ENCODE measurements at places on chromosomes 7 and 10. TPM values are rescaled to one million over a fixed set of nuclear protein-coding genes. Genes with fewer than 3 reads are reported as not detected.

DNA sequence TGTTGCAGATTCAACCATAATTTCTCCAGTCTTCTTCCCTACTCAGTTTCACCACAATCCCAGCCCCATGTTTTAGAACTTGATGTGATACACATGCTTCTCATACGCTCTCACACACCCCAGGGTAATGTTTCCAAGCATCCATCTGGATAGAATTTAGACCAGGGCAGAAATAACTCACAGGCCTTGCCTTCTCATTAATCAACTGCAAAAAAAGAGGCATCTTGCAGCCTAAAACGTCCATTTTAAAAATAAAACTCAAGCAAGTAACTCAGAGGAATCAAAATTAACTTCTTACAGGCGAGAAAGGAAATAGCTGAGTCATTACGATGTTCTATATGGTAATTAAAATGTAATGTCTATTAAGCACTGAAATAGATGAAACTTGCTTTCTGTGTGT lies 127.2 kb upstream of the RSU1 start:
- no peak overlapping the region for H3K4me3 ChIP-seq
- no peaks in the 10 kb centered on the region for H3K27me3 ChIP-seq
- H3K4me1 ChIP-seq, result no peaks in the 10 kb centered on the region
- no peak for DNase-seq

- H3K4me1 ChIP-seq, result no peaks in the 10 kb centered on the region
- H3K27ac ChIP-seq, result no peak within 1 kb of the TSS
- DNase-seq, result no peak
- no peaks in the 10 kb centered on the region for H3K27me3 ChIP-seq
- no peaks in the 10 kb centered on the region for H3K36me3 ChIP-seq
- no peak within 1 kb of the TSS for H3K4me3 ChIP-seq
Measured at GRCh38 chr7:93148144-93148543, at the start of gene SAMD9L. Gene SAMD9L (minus strand): TSS chr7:93148385. CDS start chr7:93135971, 12,414 bp downstream.

DNA sequence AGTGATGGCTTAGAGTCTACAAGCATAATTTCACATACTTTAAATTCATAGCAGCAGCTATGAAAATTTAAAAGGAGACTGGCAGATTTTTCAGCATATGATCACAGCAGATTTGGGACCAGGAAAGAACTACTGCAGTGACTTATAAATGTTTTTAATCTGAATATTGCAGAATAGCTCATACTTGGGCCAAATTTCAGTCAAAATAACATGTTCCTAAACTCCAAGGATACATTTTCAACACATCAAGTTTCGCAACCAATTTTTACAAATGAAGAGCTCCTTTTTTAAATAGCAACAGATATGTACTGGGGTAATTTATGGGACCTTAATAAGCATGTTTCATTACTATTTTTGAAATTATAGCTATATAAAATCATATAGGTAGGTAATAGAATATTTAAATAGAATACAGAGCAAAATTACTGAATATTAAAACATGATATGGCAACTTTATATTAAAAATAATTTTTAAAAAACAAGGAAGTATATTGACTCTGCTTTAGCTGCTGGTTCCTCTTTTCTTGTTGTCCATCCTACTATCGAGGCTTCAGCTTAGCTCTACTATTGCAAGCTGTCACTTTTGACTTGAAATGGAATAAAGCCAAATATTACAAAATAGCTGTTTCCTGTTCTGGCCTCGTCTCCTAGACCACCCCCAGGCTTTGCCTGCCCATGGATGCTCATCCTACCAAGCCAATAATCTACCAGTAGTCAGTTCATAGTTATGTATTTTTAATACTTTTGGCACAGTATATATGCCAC lies 123.1 kb downstream of the NRBF2 start:
- DNase-seq, result no peak
- H3K27ac ChIP-seq, result no peak overlapping the region
- H3K4me1 ChIP-seq, result no peaks in the 10 kb centered on the region
- no peak overlapping the region for H3K4me3 ChIP-seq
- H3K27me3 ChIP-seq, result no peaks in the 10 kb centered on the region
- H3K36me3 ChIP-seq, result peaks cover 35% of the 10 kb centered on the region

GRCh38 chr7:149313981-149314380 lies 52.0 kb downstream of the ZNF783 start:
- H3K27ac ChIP-seq, result no peak overlapping the region
- no peak overlapping the region for H3K4me3 ChIP-seq
- DNase-seq, result no peak
- H3K27me3 ChIP-seq, result no peaks in the 10 kb centered on the region
- no peaks in the 10 kb centered on the region for H3K4me1 ChIP-seq

DNA sequence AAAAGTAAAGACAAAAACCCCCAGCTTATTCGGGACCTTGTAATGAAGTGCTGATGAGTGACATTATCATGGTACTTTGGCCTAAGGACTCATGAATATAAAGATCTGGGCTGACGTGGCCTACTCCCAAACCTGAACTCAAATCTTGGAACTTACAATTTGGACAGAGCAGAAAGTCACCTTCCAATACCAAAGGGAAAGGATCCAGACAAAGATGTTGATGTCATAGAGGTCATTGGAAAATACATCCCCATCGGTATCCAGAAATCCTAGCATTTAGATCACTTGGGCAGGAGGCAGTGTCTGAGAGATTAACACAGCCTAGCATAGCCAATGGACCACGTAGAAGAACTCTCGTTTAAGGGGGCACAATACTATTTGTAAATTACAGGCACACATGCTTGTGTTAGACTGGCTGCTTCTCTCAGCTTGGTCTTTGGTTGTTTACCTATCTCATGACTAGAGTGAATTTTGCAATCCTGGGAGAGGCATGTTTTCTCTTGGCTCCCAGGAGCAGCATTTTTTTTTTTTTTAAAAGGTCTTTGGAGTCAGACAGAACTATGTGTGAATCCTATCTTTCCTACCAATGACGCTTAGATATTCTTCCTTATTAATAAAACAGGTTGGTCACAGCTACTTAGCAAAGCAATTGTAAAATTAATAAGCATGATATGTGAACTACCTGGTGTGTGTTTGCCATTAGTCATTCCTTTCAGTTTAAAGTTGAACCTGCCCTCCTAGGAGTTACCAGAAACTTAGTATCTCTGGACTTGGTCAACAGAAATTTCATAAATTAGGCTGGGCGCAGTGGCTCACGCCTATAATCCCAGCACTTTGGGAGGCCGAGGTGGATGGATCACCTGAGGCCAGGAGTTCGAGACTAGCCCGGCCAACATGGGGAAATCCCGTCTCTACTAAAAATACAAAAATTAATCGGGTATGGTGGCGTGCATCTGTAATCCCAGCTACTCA lies 27.8 kb upstream of the MRPS33 start:
- H3K4me3 ChIP-seq, result no peak overlapping the region
- H3K27me3 ChIP-seq, result no peaks in the 10 kb centered on the region
- no peak for DNase-seq
- H3K4me1 ChIP-seq, result no peaks in the 10 kb centered on the region

DNA sequence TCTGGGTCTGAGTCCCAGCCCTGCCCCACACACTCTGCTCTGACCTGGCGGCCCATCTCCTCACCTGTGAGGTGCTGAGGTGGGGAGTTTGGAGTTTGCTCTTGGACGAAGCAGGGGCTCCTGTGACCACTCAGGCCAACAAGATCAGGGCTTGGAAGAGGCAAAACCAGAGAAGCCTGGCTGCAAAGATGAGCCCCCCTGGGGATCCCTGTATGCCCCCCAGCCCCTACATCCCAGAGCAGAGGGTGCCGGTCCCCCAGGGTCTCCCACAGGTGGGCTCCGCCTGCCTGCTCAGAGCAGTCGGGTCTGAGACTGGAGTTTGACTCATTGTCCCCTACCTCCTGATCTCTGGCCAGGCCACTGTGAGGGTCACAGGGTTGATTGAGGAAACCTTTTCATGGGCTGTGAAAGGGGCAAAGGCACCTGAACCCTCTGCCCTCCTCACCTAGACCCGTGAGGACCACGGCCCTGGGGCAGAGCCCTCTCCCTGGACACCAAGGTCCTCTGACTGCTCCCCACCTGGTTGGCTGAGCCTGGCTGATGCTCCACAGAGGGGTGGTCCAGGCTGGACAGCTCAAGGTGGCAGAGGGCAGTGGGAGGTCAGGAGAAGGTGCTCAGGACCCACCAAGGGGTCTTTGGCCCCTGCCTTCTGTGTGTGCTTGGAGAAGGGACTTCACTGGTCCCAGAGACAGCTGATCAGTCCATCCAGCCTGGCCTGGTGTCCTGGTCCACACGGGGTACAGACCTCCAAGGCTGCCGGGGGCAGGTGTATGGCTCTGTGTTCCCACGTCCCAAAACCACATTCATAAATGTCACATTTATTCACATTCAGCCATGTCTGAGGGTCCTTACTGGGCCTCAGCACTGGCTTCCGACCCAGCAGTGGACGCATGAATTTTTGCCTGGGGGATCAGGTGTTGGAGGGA lies 9.1 kb upstream of the SCART1 start:
- no peaks in the 10 kb centered on the region for H3K27me3 ChIP-seq
- peaks cover 42% of the 10 kb centered on the region for H3K36me3 ChIP-seq
- no peak overlapping the region for H3K27ac ChIP-seq
- H3K4me3 ChIP-seq, result peak overlapping the region; percentile 32
- no peaks in the 10 kb centered on the region for H3K4me1 ChIP-seq
- no peak for DNase-seq

- H3K36me3 ChIP-seq, result peaks cover 7% of the 10 kb centered on the region
- no peak overlapping the region for H3K4me3 ChIP-seq
- no peak overlapping the region for H3K27ac ChIP-seq
Measured at GRCh38 chr7:106065575-106066500, 46.3 kb downstream of the SYPL1 start.

DNA sequence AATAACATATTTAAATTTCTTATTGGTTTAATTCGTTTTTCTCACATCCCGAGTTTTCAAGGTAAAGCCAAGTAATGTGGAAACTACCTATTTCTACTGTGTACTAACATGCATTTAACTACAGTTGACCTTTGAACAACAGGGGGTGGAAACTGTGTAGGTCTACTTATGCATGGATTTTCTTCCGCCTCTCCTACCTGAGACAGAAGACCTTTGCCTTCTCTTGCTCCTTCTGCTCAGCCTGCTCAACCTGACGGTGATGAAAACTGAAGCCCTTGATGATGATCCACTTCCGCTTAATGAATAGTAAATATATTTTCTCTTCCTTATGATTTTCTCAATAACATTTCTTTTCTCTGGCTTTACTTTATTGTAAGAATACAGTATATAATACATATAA lies 18.5 kb downstream of the MEOX2 start:
- H3K36me3 ChIP-seq, result no peaks in the 10 kb centered on the region
- H3K27me3 ChIP-seq, result no peaks in the 10 kb centered on the region
- H3K27ac ChIP-seq, result no peak overlapping the region
- H3K4me3 ChIP-seq, result no peak overlapping the region

GRCh38 chr10:52100011-52100547 lies 214.0 kb upstream of the DKK1 start:
- no peak for DNase-seq
- H3K27me3 ChIP-seq, result no peaks in the 10 kb centered on the region
- H3K27ac ChIP-seq, result no peak overlapping the region
- H3K4me3 ChIP-seq, result no peak overlapping the region

GRCh38 chr10:78398382-78398781 lies 364.7 kb downstream of the RPS24 start:
- H3K27me3 ChIP-seq, result no peaks in the 10 kb centered on the region
- H3K27ac ChIP-seq, result no peak overlapping the region
- H3K36me3 ChIP-seq, result no peaks in the 10 kb centered on the region

GRCh38 chr10:102229810-102230263 lies 3.7 kb downstream of the ELOVL3 start:
- peak; percentile 88 for DNase-seq
- no peaks in the 10 kb centered on the region for H3K36me3 ChIP-seq
- peak overlapping the region; percentile 57 for H3K4me3 ChIP-seq
- H3K27ac ChIP-seq, result no peak overlapping the region

- no peaks in the 10 kb centered on the region for H3K27me3 ChIP-seq
- no peak for DNase-seq
- peaks cover 97% of the 10 kb centered on the region for H3K36me3 ChIP-seq
Measured at GRCh38 chr10:6218692-6219493, 16.2 kb downstream of the PFKFB3 start.

GRCh38 chr10:133394801-133395221 lies 854 bp downstream of the MTG1 start:
- H3K4me3 ChIP-seq, result peak overlapping the region; percentile 89
- no peak overlapping the region for H3K27ac ChIP-seq
- H3K4me1 ChIP-seq, result no peaks in the 10 kb centered on the region
- peaks cover 36% of the 10 kb centered on the region for H3K36me3 ChIP-seq

GRCh38 chr10:24882047-24882698 lies 70.2 kb downstream of the PRTFDC1 start:
- H3K27me3 ChIP-seq, result no peaks in the 10 kb centered on the region
- peaks cover 2% of the 10 kb centered on the region for H3K4me1 ChIP-seq
- DNase-seq, result no peak
- H3K4me3 ChIP-seq, result no peak overlapping the region
- no peak overlapping the region for H3K27ac ChIP-seq

- DNase-seq, result no peak
- H3K27me3 ChIP-seq, result no peaks in the 10 kb centered on the region
- no peak overlapping the region for H3K4me3 ChIP-seq
- H3K27ac ChIP-seq, result no peak overlapping the region
Measured at GRCh38 chr10:24299578-24300260, 90.8 kb downstream of the KIAA1217 start.

GRCh38 chr10:11673346-11674280 lies 62.2 kb upstream of the USP6NL start:
- H3K4me1 ChIP-seq, result no peaks in the 10 kb centered on the region
- no peak for DNase-seq
- no peak overlapping the region for H3K4me3 ChIP-seq
- no peaks in the 10 kb centered on the region for H3K36me3 ChIP-seq

GRCh38 chr7:24169077-24169624 lies 114.8 kb upstream of the NPY start:
- no peak for DNase-seq
- H3K27me3 ChIP-seq, result no peaks in the 10 kb centered on the region

GRCh38 chr10:35331894-35332640 lies 4.2 kb upstream of the CCNY start:
- no peaks in the 10 kb centered on the region for H3K4me1 ChIP-seq
- no peak for DNase-seq
- H3K4me3 ChIP-seq, result no peak overlapping the region

GRCh38 chr7:123995617-123996326 lies 37.1 kb downstream of the TMEM229A start:
- no peak overlapping the region for H3K27ac ChIP-seq
- peaks cover 7% of the 10 kb centered on the region for H3K4me1 ChIP-seq
- H3K36me3 ChIP-seq, result no peaks in the 10 kb centered on the region
- DNase-seq, result no peak
- H3K4me3 ChIP-seq, result no peak overlapping the region
- no peaks in the 10 kb centered on the region for H3K27me3 ChIP-seq

DNA sequence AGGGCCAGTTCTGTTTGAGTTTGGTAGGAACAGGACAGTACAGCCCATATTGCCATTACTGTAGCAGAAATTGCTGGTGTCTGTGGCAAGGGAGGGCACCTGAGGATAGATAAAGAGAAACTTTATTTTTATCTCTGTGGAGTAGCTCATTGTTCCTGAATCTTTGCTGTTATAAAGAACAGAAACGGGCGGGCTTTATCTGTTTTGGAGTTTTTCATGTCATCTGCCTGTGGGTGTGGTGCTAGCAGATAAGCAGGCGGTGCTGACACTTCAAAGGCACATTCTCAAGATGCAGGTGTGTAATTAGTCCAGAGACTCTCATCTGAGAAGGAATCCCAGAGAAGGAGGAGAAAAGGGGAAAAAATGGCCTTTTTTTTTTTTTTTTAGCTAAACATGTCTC lies 11.5 kb downstream of the ZNF273 start:
- no peak for DNase-seq
- no peaks in the 10 kb centered on the region for H3K27me3 ChIP-seq
- no peak overlapping the region for H3K4me3 ChIP-seq
- H3K36me3 ChIP-seq, result peaks cover 75% of the 10 kb centered on the region
- no peak overlapping the region for H3K27ac ChIP-seq
- no peaks in the 10 kb centered on the region for H3K4me1 ChIP-seq

GRCh38 chr10:46216003-46216634 lies 70.7 kb upstream of the ANTXRL start:
- DNase-seq, result no peak
- no peaks in the 10 kb centered on the region for H3K36me3 ChIP-seq
- H3K27ac ChIP-seq, result no peak overlapping the region
- H3K4me3 ChIP-seq, result no peak overlapping the region

Gene CALML5
- not detected for total RNA-seq

Gene TMEM273
- total RNA-seq, result not detected
